Activated T-cell treated with anti-CD3 and anti-CD28 coated beads, Interleukin-2, amount 50 U/mL, for 72 hours (primary cell): ENCODE measurements at places on chromosomes 13 and 19.

DNA sequence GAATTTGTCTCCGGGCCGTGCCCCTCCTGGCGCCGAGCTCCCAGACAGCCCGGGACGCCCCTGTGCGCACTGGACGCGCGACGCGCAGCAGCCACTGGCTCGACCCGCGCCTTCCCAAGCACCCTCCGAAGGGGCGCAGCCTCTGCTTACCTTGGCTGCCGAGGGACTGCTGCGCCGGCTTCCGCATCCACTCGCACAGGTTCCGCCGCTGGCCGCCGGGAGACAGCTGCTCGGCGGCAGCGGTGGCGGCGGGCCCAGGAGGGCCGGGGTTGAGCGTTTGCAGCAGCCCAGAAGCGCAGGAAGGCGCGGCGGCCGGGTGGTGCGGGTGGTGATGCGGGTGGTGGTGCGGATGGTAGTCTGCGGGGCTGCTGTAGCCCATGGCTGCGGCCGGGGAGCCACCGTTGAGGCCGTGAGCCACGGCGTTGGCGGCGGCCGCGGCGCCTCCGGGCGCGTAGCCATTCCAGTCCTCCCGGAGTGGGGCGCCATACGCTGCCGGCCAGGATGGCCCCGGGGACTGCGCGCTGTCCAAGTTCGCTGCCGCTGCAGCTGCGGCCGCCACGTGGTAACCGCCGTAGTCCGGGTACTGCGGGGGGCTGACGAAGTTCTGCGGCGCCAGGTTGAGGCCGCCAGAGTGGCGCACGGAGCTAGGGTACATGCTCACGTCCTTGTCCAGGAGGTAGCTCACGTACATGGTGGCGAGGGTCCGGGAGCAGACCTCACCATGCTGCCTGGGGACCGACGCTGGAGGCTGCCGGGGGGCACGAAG lies 616 bp downstream of the CDX2 start:
- no peak for DNase-seq

GRCh38 chr13:51091839-51092238 lies 19.2 kb downstream of the C13orf42 start:
- DNase-seq = no peak

DNA sequence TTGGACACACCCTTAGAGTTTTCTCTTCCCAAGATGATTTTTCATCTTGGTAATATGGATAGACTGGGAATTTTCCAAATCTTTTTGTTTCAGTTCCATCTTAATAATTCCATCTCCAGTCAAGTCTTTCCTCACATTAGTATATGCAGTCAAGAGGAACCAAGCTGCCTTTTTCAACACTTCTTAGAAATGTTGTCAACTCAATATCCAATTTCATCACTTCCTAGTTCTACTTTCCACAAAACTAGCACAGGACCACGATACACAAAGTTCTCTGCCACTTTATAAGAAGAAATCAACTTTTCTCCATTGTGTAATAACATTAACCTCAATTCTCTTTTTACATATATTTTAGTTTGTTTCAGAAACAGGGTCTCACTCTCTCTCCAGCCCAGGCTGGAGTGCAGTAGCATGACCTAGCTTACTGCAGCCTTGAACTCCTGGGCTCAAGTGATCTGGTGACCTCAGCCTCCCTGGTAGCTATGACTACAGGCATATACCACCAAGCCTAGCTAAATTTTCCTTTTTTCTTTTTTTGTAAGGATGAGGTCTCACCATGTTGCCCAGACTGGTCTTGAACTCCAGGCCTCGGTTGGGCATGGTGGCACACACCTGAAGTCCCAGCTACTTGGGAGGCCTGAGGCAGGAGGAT lies 15.5 kb downstream of the ZNF443 start:
- no peak for DNase-seq

- no peak for DNase-seq
Measured at GRCh38 chr19:19937403-19937802, 36.7 kb downstream of the ZNF93 start.

- DNase-seq = no peak
Measured at GRCh38 chr13:96159725-96160124, 69.8 kb downstream of the HS6ST3 start.
